Stimulated activated CD4-positive, alpha-beta T cell treated with anti-CD3 and anti-CD28 coated beads, TNF-alpha, amount 100 ng/mL, for 24 hours (primary cell): ENCODE measurements at places on chromosomes 12 and 14.

DNA sequence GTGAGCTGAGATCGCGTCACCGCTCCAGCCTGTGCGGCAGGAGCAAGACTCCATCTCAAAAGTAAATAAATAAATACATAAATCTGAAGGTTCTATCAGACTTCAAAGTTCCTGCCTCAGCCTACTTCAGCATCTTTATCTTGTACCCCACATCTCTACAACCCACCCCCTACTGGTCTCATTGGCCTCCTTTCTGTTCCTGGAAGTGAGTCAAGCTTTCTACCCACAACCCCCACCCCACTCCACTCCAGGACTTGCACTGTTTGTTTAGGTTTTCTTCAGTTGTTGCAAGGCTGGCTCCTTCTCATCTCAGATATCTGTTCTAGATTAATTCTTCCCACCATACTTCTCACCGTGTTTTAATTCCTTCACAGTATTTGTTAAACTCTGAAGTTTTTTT is 714 bp upstream of the PSMC6 start:
- DNase-seq: peak; percentile 24

GRCh38 chr14:91693346-91693745 is 38.5 kb downstream of the CATSPERB start:
- no peak for DNase-seq

- no peak for DNase-seq
These were observed 1.1 kb upstream of the GNB3 start for GRCh38 chr12:6839482-6840201.

DNA sequence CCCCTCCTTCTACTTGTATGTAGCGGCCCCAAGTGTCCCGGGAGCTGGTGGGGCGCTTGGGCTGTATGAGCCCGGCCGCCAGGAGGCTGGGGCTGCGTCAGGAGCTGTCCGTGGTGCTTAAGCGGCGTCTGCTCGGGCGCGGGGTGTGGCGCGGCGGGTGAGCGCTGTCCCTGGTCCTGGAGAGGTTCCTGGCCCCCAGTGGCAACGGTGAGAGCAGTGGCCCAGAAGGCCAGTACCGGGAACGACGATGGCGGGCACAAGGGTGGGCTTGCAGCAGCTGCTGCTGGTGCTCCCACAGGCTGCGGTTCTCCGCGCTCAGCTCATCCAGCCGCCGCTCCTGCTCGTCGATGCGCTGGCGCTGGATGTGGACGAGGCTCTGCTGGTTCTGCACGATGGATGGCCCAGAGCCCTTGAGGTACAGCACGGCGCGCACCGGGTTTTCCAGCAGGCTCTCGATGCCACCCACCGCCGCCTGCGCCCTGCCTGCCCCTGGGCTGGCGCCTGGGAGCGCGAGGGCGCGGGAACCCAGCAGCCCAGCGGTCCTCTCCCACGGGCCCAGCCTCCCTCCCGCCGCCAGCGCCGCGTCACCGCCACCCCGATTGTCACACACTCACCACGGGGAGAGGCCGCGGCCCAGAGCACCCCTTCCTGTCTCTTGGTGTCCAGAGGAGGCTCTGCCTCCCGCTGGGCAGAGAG is 41.9 kb upstream of the FKBP4 start:
- peak; percentile 49 for DNase-seq

DNA sequence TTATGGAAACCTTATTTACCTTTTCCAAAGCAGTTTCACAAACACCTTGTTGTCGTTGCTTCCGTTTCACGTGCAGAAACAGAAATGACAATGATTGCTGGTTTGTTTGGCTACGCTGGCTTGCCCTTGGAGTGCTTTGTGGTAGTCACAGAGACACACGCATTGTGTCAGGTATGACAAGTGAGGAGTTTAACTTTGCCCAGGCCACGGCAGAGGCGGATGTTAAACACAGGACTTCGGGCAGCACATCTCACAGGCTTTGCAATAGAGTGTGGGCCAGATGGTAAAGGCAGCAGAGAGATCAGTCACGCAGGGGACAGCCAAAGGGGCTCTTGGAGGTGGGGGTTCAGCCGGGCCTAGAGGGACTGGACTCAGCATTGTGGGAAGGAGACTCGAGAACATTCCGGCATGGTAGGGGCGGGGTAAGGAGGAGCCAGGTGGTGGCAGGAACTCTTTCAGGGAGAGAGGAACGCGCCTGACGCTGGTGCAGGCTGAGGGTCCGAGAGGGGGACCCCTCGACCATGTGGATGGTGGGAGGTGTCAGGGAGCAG is 59.8 kb upstream of the KCNA1 start:
- no peak for DNase-seq

DNA sequence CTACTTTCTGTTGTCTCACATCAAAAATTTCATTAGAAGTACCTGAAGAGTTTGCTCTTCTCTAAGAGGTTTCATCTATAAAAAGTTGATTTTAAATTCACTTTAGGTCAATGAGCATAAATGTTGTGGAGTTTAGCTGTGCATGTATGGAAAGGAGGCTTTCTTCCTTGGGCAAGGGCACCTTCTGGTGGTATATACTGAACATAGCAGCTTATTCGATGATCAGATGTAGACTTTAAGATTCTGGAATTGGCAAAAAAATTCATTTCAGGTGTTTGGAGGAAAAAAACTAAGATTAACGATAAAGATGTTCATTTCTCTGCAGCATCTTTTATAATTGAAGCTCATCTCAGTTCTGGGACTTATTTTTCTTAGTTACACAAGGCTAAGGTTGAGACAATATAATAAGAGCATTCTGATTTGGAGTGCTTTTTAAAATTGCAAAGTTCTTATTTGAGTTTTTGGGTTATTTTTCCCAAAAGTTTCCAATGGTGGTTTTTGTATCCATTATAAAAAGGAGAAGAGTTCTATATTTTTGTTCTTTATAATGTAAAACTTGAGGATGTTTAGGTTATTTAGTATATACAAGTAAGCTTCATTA is 46.8 kb downstream of the TMEM117 start:
- no peak for DNase-seq

DNA sequence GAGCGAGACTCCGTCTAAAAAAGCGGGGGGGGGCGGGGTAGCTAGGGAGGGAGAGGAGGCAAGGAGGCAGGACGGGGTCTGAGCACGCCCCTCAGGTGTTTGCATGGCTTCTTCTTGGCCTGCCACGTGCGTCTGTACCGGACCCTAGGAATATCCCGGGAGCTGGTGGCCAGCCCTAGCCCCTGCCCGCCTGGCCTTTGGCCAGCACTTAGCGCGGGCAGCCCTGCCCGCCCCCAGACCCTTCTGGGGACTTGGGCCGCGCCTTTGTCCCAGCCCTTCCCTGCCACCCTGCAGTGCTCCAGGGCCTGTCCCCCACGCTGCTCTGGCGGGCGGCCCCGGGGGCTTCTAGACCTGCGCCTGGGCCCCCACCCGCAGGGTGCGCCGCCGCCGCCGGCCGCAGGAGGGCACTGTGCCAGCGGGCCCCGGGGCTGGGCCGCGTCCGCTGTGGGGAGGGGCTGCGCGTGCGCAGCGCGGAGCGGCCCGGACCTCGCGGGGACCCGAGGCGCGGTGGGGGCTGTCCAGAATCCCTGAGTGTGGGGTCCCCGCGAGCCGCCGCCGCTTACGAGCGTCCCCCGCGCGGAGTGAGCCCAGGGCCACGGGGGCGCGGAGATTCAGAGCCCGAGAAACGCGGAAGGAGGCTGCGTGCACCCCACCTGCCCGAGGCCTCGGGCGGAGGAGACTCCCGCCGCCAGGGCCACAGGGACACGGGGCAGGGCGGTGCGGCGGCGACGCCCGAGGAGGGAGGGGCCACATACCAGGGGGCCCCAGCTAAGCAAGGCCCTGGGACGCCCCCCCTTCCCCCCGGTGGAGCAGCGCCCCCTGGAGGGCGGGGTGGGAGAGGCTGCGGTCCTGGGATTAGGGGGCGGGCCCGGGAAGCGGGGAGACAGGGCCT is 21.0 kb downstream of the SLC25A29 start:
- peak; percentile 55 for DNase-seq

DNA sequence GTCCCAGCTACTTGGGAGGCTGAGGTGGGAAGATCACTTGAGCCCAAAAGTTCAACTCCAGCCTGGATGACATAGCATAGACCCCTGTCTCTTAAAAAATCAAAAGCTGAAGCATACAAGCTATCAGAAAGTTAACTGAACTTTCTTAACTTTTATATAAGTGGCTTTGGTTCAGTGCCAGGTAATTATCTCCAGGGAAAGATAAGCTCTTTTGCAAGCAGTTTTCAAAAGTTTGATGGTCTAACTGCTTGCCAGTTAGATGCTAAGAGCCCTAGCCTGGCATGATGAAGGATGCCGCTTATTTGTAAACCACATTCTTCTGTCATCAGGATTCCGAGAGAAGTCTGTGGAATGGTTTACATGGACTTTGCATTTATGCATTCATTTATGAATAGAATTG is 409.1 kb downstream of the AEBP2 start:
- DNase-seq: no peak

- no peak for DNase-seq
These were observed 42.9 kb downstream of the FLRT2 start for GRCh38 chr14:85572845-85573244.

GRCh38 chr12:102050660-102051430 is 10.9 kb downstream of the WASHC3 start:
- no peak for DNase-seq

DNA sequence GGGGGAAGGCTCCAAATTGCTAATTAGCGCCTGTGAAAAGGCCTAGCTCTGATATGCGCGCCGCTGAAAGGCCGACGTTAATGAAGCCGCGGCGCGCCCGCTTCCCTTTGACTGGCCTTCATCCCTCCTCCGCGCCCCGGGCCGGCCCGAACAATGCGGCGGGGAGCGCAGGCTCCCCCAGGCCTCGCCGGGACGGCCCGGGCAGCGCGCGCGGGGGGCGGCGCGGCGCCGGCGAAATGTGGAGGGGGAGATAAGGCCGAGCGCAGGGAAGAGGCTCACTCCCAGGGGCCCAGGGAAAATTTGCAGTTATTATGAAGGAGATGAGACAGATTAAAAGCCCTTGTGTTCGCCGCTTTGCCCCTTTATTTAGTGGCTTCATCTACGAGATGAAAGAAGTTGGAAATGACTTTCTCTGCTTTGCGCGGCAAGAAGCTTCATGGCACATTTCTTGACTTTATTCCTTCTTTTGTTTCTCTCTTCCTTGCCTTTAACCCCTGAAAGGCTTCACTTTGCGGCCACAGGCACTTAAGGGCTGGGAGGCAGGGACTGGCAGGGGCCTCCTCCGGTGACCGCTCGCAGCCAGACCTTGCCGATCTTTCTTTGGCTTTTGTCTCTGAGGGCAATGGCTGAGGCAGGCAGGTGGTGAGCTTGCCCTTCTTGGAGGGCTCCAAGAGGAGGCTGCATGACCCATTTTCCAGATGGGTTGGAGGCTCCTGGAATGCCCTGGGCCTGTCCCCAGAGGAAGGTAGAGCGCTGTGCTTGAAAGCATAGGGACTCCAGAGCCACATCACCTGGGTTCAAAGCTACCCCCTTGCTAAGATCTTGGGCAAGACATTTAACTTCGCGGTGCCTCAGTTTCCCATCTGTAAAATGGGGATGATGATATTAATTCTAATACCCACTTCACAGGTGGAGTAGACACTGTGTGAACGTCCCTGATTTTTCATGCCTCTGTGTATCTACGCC is 12.7 kb upstream of the GPATCH2L start:
- no peak for DNase-seq

- no peak for DNase-seq
These were observed 201.2 kb downstream of the NTF3 start for GRCh38 chr12:5633106-5633505.

DNA sequence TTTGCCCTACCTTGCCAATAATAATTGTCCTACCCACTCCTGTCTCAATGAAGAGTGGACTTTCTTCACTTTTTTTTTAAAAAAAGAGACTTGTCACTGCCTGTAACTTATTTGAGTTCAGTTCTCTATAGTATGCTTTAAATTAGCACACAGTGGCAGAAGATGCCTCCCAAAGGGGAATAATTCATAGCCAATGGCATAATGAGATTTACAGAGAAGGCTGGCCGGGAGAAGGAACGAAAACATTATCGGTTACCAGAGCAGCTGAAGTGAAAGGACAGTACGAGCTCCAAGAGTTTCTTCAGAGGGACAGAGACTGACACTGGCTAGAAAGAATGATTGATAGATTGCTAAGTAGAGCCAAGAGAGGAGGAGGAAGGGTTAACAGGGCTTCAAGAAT is 356.3 kb downstream of the EMP1 start:
- no peak for DNase-seq

DNA sequence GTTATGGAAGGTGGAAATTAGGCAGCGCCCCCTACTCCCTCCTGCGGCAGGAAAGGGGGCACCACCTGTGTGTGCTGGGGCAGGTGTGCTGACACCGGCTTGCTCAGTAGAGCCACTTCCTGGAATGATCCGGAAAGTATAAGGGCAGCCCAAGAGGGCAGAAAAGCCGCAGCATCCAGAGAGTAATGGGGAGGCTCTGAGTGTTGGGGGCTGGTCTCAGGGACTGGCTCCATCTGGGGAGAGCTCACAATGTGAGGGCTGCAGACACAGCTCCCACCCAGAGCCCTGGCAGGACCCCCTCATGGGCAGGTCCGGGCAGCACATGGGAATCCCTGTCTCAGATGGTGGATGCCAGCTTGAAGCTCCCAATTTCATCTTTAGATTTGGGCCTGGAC is 187.6 kb upstream of the C14orf180 start:
- DNase-seq: no peak

DNA sequence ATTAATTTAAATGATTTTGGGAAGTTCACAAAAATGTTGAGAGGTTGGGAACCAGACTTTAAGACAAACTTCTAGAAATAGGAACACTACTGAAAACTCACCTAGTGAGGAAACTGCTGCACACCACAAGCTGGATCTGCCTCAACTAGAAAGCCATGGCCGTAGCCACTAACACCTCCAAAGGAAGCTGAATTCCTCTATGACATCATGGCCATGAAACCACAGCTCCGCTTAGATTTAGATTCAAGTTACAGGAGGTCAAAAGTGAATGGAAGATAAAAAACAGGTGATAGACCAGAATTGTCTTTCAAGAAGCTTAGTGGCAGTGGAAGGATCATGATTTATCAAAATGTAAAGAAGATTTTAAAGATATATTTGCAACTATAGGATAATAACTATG is 208.8 kb upstream of the ALG10 start:
- no peak for DNase-seq

DNA sequence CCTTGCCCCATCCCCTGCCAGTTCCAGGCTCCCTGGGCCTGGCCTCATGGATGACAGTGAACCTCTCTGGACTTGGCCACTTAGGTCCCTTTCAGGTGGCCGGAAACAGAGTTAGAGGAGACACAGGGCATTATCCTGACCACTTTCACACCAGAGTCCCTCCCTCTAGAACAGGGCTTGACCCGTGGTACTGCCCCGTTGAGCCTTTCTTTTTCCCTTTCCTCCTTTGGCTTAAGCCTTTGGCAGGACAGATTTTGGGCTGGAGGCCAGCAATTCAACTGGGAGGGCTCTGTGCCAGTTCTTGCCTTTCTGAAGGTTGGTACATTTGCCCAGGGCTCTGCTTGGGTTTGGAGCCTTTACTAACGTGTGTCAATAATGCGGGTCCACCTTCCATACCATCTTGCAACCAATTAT is 22.8 kb downstream of the TPCN1 start:
- no peak for DNase-seq

GRCh38 chr12:12365446-12365802 is 8.5 kb downstream of the BORCS5 start:
- DNase-seq: no peak

DNA sequence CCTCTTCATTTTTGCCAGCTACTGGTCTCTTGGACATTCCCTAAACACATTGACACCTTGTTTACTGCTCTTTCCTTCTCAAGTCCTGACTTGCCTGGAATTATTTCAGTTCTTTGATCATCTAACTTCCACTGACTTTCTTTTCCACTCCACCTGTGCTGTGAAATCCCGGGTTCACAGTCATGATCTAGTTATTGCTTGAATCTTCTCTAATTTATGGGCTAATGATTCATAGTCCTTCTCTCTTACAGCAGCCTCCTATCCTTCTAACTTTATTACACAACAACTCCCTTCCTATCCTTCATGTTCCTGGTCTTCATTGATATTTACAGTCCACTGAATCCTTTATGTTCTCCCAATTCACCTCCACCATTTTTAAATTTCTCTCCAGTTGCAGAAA is 260.1 kb downstream of the C12orf75 start:
- DNase-seq: no peak
